ENCODE measurements at places on chromosomes 2 and 18.

- no peak for DNase-seq
Observed at GRCh38 chr2:32632089-32632488, 4.2 kb downstream of the TTC27 start.

GRCh38 chr18:63407734-63408133 lies 14.5 kb downstream of the VPS4B start:
- no peak for DNase-seq

DNA sequence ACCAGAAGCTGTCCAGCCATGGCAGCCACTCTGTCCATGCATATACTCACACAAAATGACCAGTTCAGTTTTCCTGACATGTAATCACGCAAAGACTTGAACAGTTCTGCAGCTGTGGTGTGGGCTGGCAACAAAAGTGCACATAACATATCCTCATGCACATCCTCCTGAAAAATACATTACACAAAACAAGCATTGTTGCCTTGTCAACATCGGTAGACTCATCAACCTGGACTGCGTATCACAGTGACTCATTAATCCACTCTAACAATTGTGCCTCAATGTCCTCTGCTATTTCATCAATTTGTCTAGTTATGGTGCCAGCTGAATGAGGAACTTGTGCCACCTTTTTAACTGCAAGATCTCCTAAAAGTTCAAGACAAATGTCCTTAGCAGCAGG lies 19.5 kb downstream of the RBKS start:
- DNase-seq = no peak

GRCh38 chr2:165357758-165358157 lies 111.7 kb upstream of the CSRNP3 start:
- DNase-seq = no peak

DNA sequence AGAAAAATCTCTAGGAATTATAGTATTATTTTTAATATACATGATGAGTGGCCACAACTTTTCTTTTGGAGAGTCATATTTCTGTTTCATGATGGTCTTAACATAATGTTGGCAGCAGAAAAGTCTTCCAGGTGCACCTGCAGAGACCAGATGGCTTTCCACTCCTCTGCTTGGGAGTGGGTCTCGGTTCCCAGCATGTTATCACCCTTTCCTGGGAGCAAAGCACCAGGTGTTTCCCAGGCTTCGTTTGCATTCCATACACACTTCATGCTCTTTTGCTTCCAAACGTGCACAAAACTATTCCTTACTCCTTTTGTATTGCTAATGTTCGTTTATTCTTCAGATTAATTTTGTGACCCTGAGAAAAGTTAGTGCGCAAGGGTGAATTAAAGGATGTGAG lies 305.2 kb downstream of the CDH2 start:
- no peak for DNase-seq

GRCh38 chr2:38301340-38301968 lies 75.6 kb downstream of the ATL2 start:
- no peak for DNase-seq

GRCh38 chr2:132519566-132519965 lies 103.0 kb downstream of the GPR39 start:
- DNase-seq = no peak

DNA sequence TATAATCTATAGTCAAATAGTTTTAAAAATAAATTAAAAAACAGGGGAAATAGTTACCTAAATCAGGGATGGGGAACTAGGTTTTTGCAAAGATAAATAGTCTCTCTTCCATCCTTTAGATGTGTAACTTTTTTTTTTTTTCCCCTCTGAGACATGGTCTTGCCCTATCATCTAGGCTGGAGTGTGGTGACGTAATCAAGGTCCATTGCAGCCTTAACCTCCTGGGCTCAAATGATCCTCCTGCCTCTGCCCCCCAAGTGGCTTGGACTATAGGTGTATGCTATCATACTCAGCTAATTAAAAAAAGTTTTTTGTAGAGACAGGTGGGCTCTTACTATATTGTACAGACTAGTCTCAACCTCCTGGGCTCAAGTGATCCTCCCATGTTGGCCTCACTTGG lies 316.5 kb downstream of the CCDC85A start:
- no peak for DNase-seq

DNA sequence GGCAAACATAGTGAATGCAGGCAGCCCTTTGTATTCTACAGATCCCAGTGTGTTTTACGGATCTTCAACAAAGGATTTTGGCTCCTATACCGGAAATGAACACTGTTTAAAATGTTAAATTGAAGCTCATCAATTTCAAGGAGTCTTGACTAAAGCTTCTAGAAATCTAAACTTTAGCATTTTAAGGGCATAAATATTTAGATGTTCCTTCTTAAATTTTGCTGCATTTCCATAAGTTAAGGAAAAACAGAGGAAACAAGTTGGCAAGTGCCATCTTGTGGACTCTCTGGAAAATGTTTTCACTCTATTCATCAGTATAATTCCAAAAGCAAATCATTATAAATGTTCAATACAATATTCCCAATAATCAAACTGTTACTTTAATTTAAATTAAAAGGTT lies 19.6 kb downstream of the CHN1 start:
- DNase-seq = peak; percentile 40

- no peak for DNase-seq
Observed at GRCh38 chr2:191800874-191801273, 46.0 kb downstream of the CAVIN2 start.

GRCh38 chr18:73791081-73791480 lies 356.6 kb downstream of the FBXO15 start:
- no peak for DNase-seq

DNA sequence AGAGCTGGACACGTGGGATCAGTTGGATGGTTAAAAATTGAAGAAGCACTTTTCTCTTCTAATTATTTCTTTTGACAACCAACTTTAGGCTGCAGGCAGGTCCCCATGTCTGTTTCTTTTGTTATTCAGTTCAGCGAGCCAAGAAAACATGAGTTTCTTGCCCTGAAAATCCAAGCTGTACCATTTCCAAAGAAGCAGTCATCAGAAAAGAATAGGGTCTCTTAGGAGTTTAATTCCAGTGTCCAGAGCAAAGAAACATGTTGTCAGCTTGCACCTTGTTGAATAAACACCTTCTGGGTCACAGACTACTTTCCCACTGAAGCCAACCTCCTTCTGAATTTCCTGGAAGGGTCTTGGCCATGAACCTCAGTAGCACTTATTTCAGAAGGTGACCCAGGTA lies 170.5 kb upstream of the COPS8 start:
- no peak for DNase-seq

DNA sequence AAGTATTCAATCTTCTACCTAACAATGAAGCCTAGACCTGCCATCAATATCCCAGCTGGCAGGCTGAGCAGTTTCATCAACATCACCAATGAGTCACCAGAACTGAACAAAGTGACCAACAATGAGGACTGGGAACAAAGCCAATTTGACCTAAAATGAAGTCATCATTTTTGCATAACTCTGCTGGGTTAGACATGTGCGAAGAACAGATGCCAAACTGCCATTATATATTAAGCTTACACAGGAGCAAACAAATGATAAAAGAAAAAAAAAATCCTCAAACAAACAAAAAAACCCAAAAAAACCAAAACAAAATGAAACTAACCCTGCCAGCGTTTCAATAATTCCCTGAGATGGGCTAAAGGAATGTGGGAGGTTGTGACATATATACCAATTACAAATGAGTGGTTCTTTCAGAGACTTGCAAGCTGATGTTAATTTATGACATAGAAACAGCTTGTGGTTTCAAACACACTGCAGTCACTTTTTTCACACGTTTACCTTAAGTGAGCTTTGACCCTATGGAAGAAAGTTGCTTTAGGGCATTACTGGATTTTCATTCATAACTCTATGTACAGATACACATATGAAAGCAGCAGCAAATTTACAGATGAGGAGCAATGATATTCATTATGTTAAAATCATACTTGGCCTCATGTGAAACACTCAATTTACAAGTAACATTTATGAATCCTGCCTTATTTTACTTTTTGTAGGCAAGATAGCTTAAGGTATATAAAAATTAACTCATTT lies 56.9 kb upstream of the CCDC141 start:
- DNase-seq = peak; percentile 32

GRCh38 chr2:109646961-109647360 lies 32.8 kb downstream of the SOWAHC start:
- DNase-seq = no peak

DNA sequence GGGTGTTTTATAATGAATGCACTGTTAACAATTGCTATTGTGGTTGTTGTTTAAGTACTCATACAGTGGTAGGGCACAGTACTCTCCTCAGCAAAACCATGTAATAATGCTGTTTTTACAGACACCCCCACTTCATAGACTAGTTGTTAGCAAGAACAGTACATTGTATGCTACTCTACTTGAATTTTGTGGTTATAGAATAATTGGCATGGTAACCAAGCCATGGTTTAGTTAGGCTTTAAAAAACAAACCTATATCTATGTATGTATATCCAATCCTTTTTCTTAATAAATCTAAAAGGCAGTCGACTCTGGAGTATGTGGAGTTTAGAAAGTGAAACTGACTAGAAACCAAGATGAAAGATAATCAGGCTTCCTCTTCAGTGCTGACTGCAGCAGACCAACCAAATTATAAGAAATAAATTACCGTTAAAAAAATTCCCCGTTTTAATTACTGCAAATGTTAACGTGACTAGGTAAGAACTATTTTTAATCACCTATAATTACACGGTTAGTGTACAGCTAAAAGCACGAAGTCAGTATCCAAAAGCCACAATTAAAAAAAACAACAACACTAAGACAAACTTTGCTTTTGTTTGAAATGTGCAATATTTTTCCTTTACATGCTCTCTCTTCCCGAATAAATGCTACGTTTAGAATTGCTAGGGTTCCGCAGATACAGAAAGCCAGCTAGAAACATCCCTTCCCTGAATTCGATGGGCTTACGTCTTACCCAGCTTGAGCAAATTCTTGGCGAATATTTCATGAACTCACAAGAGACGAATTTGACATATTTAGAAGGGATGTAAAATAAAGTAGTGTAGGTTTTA lies 113.3 kb upstream of the SERTAD2 start:
- peak; percentile 51 for DNase-seq

GRCh38 chr2:218782528-218782844 lies 539 bp downstream of the CYP27A1 start:
- no peak for DNase-seq

DNA sequence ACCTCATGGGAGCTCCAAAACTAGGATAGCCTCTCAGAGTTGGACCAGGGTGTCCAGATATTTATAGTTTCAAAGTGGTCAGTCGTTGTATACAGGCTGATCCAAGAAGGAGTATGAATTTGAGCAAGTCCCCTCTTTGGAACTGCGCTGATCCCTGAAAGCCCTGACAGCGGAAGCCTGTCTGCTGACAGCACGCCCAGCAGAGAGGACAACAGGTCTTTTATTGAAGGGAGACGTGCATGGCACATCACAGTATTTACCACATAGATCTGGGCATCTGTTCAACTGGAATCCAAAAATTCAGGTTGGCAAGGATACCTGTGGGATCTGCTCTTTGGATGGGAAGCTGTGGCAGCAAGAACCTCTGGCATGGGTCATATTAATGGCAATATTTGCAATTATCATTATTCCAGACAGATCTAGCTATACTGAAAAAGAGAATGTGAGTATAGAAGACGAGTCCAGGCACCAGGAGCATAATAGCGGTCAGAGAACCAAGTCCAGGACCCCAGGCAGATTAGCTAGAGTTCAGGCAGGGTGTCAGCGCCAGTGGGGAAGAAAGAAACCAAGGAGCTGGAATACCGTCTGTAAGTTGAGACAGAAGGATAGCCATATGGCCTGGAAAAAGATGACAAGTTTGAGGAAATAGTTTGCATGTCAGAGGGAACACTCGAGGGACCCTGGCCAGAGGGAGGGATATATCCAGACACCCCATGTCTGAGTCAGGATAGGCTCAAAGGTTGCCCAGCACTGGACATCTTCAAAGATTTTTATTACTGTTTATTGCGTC lies 260.4 kb upstream of the FANCL start:
- no peak for DNase-seq

- no peak for DNase-seq
Observed at GRCh38 chr2:234534515-234534914, 37.6 kb upstream of the ARL4C start.

DNA sequence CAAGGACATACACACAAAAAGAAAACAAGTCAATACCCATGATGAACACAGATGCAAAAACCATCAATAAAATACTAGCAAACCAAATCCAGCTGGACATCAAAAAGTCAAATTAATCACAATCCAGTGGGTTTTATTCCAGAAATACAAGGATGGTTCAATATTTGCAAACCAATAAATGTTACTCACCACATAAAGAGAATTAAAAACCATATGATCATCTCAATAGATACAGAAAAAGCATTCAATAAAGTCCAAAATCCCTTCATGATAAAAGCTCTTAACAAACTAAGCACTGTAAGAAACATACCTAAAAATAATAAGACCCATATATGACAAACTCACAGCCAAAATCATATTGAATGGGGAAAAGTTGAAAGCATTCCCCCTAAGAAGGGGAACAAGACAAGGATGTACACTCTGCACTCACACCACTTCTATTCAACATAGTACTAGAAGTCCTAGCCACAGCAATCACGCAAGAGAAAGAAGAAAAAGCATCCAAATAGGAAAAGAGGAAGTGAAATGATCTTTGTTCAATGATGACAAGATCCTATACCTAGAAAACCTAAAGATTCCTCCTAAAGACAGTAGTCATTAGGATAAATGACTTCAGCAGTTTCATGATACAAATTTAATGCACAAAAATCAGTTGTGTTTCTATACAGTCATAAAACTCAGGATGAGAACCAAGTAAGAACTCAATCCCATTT lies 62.6 kb downstream of the TRAPPC8 start:
- DNase-seq = no peak

- no peak for DNase-seq
Observed at GRCh38 chr18:43760010-43760409, 482.7 kb upstream of the SYT4 start.

DNA sequence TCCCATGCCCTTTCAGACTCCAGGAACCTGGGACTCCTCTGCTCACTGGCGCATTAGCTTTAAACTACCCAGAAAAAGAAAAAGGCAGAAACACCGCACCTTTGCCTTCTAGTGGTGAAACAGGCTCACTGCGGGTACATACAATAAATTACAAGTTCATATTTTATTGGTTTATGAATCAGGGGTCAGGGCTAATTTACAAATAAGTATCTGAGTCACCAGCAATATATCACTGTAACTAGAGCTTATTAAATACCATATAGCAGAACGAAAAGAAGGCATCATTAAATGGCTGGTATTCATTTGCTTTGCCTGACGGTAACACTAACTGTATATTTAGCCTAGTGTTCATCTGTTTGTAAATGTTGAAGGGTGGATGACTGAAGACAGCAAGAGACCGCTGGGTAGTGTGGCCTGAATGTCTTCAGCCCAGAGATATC lies 26.9 kb upstream of the DTNB start:
- DNase-seq = no peak

DNA sequence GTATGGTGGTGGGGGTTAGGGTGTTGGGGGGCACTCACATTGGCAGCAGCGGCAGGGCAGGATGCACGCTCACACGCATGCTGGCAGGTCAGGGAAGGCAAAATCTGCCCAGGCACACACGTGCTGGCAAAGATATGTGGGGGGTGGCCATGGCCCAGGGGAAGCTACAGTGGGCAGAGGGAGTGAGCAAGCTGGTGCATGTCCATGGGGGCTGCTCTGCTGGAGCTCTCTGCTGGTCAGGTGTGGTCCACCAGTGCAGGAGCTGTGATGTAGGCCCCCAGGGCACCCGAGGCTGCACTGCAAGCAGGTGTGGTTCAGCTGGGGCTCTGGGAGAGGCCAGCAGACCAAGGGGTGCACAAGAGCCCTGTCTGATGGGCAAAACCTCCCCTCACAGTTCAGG lies 491.5 kb upstream of the TNP1 start:
- no peak for DNase-seq

- DNase-seq = no peak
Observed at GRCh38 chr2:58032764-58033080, 13.9 kb upstream of the VRK2 start.

- DNase-seq = no peak
Observed at GRCh38 chr18:23406271-23406787, 46.8 kb upstream of the RIOK3 start.

GRCh38 chr2:240629968-240630770 lies 4.9 kb downstream of the GPR35 start:
- no peak for DNase-seq

All from right lung (tissue), 10 donors.